Activated naive CD4-positive, alpha-beta T cell (primary cell): ENCODE measurements at places on chromosomes 1 and 21.

DNA sequence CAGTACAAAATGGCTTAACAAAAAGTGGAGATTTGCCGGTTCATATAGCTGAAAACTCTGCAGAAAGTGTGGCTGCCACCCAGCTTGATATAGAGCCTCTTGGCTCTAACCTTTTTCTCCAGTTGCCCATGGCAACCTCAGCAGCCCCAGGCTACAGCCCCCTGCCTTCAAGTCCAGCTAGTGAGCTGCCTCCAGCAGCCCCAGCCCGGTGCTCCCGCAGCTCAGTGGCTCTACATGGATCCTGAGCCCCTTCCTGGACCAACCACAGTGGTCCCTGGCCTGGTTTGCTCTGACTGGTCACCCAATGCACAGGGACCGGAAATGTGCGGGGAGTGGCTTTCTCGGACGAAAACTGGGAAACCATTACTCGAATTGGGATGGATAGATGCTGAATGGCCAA lies 13.3 kb upstream of the ATF3 start:
- DNase-seq, result no peak

DNA sequence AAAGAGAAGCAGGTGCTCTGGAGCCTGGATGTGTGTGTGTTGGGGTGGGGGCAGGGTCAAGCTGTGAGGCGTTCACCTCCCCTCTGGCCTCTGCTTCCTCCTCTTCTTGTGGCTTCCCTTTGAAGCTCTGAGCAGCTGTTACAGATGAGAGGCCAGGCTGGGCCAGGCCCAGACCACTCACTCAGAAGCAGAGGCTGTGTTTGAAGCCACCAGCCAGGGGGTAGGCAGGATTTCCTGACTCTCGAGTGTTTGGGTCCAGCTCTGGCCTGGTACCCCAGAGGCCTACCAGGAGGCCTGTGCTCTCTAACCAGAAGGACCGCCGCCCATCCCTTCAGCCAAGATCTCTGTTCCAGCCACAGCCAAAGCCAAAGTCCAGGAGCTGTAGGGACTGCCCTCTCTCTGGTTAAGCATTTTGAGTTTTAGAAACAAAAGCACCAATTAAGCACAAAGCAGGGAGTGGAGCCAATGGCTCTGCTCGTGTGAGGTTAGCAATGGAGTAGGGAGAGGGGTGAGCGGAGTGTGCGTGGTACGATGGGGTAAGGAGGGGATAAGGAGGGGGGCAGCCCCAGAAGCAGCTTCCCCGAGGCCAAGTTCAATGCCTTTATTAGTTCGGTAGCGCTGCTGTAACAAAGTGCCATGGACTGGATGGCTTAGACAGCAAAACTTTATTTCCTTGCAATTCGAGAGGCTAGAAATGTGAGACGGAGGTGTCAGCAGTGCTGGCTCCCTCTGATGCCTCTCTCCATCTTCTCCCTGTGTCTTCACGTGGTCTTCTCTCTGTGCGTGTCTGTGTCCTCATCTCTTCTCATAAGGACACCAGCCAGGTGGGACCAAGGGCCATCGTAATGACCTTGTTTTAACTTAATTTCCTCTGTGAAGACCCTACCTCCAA lies 20.5 kb downstream of the RCSD1 start:
- no peak for DNase-seq

- DNase-seq, result no peak
Observed at GRCh38 chr1:16402742-16403141, 34.5 kb downstream of the SPATA21 start.

DNA sequence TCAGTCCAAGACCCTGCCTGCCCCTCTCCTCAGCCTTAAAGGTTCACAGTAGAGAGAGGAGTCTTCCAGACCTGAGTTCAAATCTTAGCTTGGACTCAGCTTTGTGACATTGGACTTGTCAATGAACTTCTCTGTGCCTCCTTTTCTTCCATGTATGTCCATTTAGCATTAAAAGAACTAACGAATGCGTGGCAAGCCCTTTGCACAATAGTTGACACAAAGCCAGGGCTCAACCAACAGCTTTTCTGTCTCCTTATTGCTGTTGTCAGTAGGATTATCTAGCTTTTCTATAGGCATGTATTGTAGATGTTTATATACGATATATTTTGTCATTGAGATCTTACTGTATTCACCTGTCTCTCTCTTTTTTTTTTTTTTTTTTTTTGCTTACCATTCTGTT lies 450.8 kb downstream of the PTPRU start:
- DNase-seq, result no peak

GRCh38 chr1:160437432-160438316 lies 37.3 kb downstream of the VANGL2 start:
- DNase-seq, result no peak

- DNase-seq, result no peak
Observed at GRCh38 chr1:72986591-72987290, 704.4 kb upstream of the NEGR1 start.

GRCh38 chr1:148362626-148363438 lies 120.3 kb downstream of the PPIAL4G start:
- DNase-seq, result no peak

DNA sequence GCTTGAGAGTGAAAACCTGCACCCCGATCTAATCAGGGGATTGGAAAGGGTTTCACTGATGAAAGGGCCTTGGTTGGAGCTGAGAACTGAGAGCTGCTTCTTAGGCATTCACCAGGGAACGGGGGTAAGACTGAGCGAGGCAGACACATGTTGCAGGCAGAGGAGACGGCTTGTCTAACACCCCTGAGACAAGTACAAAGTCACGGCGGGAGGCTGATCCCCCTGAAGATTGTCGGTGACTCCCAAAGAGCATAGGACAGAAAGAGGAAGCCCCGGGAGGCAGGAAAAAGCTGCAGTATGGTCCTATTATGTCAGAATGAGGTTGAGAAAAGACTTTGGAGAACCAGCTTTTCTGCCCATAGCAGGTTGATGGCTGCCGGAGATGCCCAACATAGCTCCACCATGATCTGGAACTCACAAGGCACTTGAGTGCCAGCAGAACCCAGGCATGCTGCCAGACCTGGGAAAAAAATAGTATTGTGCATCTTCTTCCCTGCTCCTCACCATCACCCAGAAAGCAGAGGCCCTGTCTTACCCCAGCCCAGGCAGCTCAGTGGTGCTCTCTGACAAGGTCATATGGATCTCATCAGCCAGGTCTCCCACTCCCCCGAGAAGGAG lies 463.9 kb upstream of the PROX1 start:
- DNase-seq, result no peak

GRCh38 chr1:27878039-27878438 lies 5.7 kb downstream of the THEMIS2 start:
- DNase-seq, result no peak

- no peak for DNase-seq
Observed at GRCh38 chr21:21019681-21020080, 21.5 kb downstream of the NCAM2 start.

- no peak for DNase-seq
Observed at GRCh38 chr1:153959454-153959853, 1.0 kb upstream of the CRTC2 start.

DNA sequence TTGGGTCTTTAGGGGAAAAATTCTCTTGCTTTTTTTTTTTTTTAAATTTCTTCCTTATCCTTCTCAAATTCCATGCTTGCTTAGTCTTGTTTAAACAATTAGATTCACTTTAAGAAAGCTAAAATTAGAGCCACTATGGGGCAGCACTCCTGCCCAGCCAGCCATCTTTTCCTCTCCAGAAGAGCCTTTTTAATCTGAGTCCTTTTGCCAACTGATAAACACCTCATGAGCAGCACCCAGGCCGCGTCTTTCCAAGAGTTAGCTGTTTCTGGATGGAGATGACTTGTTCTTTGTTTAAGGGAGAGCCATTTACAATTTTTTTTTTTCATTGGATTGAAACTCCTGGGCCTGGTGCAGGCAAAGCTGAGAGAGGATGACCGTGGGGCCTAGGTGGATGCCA lies 53.3 kb upstream of the TSPAN2 start:
- no peak for DNase-seq

DNA sequence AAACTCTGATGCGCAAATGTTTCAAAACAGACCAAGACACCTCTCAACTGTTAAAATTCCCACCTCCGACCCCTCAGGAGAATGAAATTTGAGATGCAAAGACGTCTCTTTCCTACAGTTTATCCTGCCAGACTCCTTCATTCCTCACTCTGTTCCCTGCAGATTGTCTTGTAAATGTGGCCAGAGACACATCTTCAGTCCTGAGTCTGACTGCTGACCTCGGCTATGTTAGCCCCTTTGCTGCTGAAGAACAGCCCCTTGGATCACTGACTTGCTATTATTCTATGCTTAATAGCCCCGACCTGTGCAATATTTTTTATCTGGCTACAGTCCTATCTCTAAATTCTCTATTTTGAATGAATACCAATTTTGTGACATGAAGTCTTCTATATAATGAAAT lies 16.6 kb upstream of the ESRRG start:
- no peak for DNase-seq

- DNase-seq, result no peak
Observed at GRCh38 chr21:46000182-46000730, 18.7 kb downstream of the COL6A1 start.

- no peak for DNase-seq
Observed at GRCh38 chr1:165369255-165369848, 12.8 kb upstream of the LMX1A start.

DNA sequence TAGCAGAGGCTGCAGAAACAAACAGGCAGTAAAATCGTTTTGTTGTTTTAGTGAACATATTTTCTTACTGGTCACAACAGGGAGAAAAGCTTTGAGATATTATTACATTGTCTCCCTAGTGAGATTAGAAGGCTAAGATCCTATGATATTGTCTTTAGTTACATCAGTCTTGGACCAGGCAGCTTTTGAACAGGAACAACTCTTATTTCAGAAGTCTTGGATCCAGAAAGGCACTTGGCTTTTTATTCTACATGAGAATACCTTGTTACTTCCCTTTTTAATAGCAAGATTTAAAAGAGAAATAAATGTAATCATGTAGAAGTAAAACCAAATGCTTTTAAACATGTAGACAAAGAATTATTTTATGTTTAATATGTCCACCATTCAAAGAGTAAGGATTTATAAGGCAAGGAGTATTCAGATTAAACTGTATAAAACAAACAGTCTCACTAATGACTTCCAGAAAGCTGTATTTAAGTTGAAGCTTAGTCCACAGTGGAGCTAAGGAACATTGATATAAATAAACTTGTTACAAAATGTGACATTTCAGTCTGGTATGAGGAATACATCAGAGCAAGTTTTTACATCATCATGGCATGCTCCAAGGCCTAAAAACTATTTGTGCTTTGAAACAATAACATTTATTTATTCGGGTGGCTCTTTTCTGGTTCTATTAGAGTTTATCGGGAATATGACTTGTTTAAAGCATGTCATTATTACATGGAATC lies 72.2 kb downstream of the PHTF1 start:
- no peak for DNase-seq

DNA sequence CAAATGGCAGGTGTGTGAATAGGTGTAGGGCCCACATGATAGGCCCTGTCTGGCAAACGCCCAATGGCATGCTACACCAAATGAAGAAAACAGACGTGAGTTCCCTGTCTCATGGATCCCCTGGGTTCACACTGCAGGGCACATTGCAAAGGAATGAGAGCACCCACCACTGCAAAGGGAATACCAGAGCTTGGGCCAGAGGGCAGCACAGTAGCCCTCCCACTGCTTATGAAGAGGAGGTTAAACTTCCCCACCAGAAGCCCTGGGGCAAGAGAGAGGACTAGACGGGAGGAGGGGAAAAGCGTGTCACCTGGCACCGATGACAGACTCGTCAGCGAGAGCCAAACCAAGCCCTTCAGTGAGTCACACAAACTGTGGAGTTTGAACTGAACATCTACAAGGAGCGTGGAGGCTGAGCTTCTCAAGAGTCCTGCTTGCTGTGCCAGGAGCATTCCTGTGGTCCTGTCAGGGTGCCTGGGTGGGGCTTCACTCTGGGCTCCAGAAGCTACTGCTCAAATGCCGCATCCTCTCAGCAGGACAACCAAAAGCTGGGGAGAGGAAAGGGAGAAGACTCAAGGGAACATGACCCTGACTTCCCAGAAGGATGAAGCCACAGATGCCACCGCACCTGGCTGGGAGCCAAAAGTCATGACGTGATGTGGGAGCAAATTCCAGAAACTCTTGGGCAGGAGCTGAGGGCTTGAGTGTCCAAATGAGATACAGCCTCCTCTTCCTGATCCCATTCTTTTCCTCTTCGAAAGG lies 61.1 kb downstream of the TOMM20 start:
- no peak for DNase-seq

GRCh38 chr21:25887646-25888306 lies 153.0 kb downstream of the GABPA start:
- DNase-seq, result no peak

- no peak for DNase-seq
Observed at GRCh38 chr1:40564506-40564905, 33.1 kb downstream of the ZNF684 start.

GRCh38 chr1:161230762-161231161 lies 4.9 kb downstream of the TOMM40L start:
- DNase-seq, result no peak

DNA sequence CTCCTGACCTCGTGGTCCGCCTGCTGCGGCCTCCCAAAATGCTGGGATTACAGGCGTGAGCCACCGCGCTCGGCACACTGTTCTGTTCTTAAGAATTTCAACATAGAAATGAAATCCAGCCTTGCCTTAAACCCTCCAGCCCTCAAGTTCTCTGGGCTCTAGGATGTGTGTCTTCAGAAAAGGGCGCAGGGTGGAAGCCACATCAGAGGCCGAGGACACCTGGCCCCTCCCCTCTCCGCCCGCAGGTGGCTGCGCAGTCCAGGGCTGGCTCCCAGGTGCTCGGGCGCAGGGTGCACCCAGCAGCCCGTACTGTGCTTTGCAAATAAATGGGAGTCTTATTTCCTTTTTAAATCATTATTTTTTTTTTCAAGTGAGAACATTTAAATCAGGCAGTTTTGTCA lies 2.0 kb upstream of the C1orf174 start:
- DNase-seq, result no peak

GRCh38 chr1:155529109-155529508 lies 33.5 kb downstream of the ASH1L start:
- no peak for DNase-seq

- no peak for DNase-seq
Observed at GRCh38 chr21:33067457-33067856, 2.5 kb upstream of the OLIG1 start.

- DNase-seq, result no peak
Observed at GRCh38 chr1:33087677-33088076, 6.7 kb downstream of the AZIN2 start.

GRCh38 chr21:44677881-44678280 lies 4.1 kb downstream of the KRTAP12-1 start:
- no peak for DNase-seq

GRCh38 chr1:225811622-225812487 lies 1.9 kb downstream of the EPHX1 start:
- no peak for DNase-seq
